ENCODE measurements at places on chromosomes 7 and 10.

GRCh38 chr10:126187399-126187798, 200.9 kb downstream of the ADAM12 start:
- DNase-seq, result no peak

DNA sequence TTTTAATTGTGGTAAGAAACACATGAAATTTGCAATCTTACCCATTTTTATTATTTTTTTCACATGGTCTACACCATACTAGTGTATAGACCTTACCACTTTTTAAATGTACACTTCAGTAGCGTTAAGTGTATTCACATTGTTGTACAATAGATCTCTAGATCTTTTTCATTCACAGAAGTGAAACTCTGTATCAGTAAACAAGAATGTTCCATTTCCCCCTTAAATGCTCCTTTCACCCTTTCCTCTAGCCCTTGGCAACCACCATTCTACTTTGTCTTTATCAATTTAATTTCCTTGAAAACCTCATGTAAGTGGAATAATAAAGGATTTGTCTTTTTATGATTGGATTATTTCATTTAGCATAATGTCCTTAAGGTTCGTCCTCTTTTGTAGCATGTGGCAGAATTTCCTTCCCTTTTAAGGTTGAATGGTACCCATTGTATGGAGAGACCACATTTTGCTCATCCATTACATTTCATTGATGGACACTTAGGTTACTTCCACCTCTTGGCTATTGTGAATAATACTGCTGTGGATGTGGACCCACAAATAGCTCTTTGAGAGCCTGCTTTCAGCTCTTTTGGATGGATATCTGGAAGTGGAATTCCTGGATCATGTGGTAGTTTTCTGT, 45.7 kb downstream of the SNX10 start:
- DNase-seq, result no peak

GRCh38 chr10:102299873-102300272, 54.5 kb downstream of the GBF1 start:
- DNase-seq, result no peak

- DNase-seq, result no peak
These were observed 32.3 kb downstream of the PPP2R2D start for GRCh38 chr10:131933016-131933695.
